ENCODE measurements at places on chromosomes 5 and 9. TPM values are rescaled to one million over a fixed set of nuclear protein-coding genes. Genes with fewer than 3 reads are reported as not detected.

The SHISAL2B gene
- total RNA-seq = not detected

DNA sequence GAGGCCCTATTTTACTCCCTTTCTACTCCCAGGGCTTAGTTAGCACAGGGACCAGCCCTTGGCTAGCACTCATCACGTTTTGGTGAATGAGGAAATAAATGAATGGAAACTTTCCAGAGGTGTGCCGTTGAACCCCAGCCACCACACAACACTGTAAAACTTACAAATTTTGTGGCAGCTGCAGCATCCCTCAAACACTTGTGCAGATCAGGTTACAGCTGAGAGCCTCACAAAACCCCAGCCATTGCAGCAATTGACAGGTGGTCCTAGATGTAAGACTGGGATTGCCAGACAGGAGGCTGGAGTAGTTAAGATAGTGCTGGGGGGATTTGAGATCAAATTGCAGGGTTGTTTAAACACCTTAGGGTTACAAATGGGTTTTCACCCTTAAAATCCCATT is 482.2 kb upstream of the KIF2A start:
- H3K27me3 ChIP-seq = no peaks in the 10 kb centered on the region
- DNase-seq = no peak
- H3K27ac ChIP-seq = no peak overlapping the region

The GNA14 gene
- total RNA-seq = 3.6 TPM

The DAB2IP gene
- 55.6 TPM for total RNA-seq

- H3K4me3 ChIP-seq = no peak overlapping the region
- no peaks in the 10 kb centered on the region for H3K4me1 ChIP-seq
- H3K27ac ChIP-seq = no peak overlapping the region
- no peaks in the 10 kb centered on the region for H3K27me3 ChIP-seq
- no peaks in the 10 kb centered on the region for H3K36me3 ChIP-seq
Measured at GRCh38 chr5:177958696-177959095, 37.3 kb downstream of the PROP1 start.

DNA sequence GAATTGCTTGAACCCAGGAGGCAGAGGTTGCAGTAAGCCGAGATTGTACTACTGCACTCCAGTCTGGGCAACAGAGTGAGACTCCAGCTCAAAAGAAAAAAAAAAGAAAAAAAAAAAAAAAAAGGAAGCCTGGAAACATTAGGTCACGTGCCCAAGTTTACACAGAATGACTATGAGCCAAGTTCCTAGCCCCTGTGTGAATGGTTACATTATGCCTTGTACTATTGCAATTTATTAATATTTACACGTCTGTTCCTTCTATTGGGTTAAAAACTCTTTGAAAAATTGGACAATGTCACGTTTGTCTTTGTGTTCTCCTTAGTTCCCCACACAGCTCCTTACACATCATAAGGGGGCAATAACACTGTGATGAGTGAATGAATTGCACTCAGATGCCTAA is 33.5 kb upstream of the SLC28A3 start:
- no peaks in the 10 kb centered on the region for H3K27me3 ChIP-seq
- no peak for DNase-seq
- H3K4me3 ChIP-seq = no peak overlapping the region
- H3K4me1 ChIP-seq = peaks cover 15% of the 10 kb centered on the region
- H3K27ac ChIP-seq = no peak overlapping the region

GRCh38 chr5:160183075-160183474 is 46.2 kb upstream of the FABP6 start:
- DNase-seq = no peak
- H3K4me3 ChIP-seq = no peak overlapping the region

The LOX gene
- 4.9 TPM for total RNA-seq

- H3K36me3 ChIP-seq = no peaks in the 10 kb centered on the region
- peaks cover 5% of the 10 kb centered on the region for H3K4me1 ChIP-seq
- no peaks in the 10 kb centered on the region for H3K27me3 ChIP-seq
- DNase-seq = no peak
Measured at GRCh38 chr5:169195601-169196000, 105.3 kb downstream of the SLIT3 start.

DNA sequence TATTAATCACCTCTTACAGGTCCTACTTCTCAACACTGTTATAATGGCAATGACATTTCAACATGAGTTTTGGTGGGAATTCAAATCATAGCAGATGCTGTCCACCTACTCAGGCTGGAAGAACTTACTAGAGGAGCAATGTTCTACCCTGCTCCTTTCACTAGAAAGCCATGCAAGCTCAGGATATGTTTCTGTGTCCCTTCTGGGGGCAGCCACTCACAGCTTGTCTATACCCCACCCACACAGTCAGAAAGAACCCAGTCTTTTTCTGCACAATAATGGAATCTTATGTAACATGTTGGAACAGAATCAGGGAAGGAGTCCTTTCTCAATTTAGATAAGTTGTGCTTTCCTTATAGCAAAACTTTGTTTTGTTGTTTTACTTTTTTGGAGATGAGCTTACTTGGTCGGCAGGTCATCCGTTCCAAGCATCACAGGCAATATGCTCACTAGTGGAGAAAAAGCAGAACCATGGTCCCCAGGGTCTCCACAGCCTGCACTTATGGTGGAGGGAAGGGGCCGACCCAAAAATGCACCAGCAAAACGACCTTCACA is 53.3 kb upstream of the ICE1 start:
- H3K4me3 ChIP-seq = no peak overlapping the region
- peaks cover 3% of the 10 kb centered on the region for H3K4me1 ChIP-seq
- no peak overlapping the region for H3K27ac ChIP-seq
- H3K27me3 ChIP-seq = no peaks in the 10 kb centered on the region

GRCh38 chr5:93088592-93089389 is 492.2 kb downstream of the NR2F1-AS1 start:
- no peaks in the 10 kb centered on the region for H3K36me3 ChIP-seq
- H3K27me3 ChIP-seq = no peaks in the 10 kb centered on the region
- no peak overlapping the region for H3K4me3 ChIP-seq
- H3K27ac ChIP-seq = no peak overlapping the region
- H3K4me1 ChIP-seq = no peaks in the 10 kb centered on the region

GRCh38 chr9:71985297-71985911 is 74.0 kb downstream of the C9orf85 start:
- no peak overlapping the region for H3K4me3 ChIP-seq
- H3K36me3 ChIP-seq = no peaks in the 10 kb centered on the region
- no peaks in the 10 kb centered on the region for H3K4me1 ChIP-seq
- H3K27me3 ChIP-seq = no peaks in the 10 kb centered on the region
- H3K27ac ChIP-seq = no peak overlapping the region
- DNase-seq = no peak

GRCh38 chr9:116377179-116377798 is 223.7 kb downstream of the PAPPA start:
- no peaks in the 10 kb centered on the region for H3K36me3 ChIP-seq
- DNase-seq = no peak
- H3K27ac ChIP-seq = no peak overlapping the region
- H3K4me1 ChIP-seq = no peaks in the 10 kb centered on the region

- no peaks in the 10 kb centered on the region for H3K36me3 ChIP-seq
- DNase-seq = no peak
- no peak overlapping the region for H3K27ac ChIP-seq
- H3K4me1 ChIP-seq = peaks cover 36% of the 10 kb centered on the region
Measured at GRCh38 chr9:27372615-27373014, 75.7 kb upstream of the EQTN start.

GRCh38 chr9:77983320-77983662 is 48.3 kb downstream of the GNAQ start:
- DNase-seq = no peak
- no peaks in the 10 kb centered on the region for H3K27me3 ChIP-seq
- no peaks in the 10 kb centered on the region for H3K36me3 ChIP-seq
- no peak overlapping the region for H3K4me3 ChIP-seq
- H3K27ac ChIP-seq = no peak overlapping the region
- peaks cover 25% of the 10 kb centered on the region for H3K4me1 ChIP-seq

The MAPKAP1 gene
- 57.6 TPM for total RNA-seq

The LAMC3 gene
- total RNA-seq = 16.9 TPM

The FOXD4L5 gene
- not detected for total RNA-seq

The LCP2 gene
- total RNA-seq = 8.9 TPM

The SDHA gene
- 58.8 TPM for total RNA-seq

DNA sequence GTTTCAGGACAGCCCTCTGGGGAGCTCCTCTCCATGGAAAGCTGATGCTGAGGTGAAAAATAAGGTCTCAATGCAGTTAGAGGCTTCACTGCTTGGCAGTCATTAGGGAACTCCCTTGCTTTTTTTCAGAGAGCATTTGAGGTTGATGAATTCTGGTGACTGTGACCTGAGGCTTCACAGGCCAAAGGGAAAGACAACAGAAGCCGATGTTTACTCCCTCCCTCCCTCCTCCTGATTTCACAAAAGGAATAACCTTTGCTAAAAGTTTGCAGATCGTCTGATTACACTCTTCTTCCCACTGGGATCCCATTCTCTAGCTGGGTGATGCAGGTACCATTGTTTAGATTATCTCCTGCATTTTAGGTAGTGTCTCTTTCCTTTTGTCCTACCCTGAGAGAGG is 329.4 kb downstream of the KIF4B start:
- no peak overlapping the region for H3K4me3 ChIP-seq
- H3K27ac ChIP-seq = no peak overlapping the region
- no peak for DNase-seq
- no peaks in the 10 kb centered on the region for H3K27me3 ChIP-seq

The PHYHD1 gene
- total RNA-seq = 39.1 TPM

The NIPAL4 gene
- 45.8 TPM for total RNA-seq

- no peaks in the 10 kb centered on the region for H3K36me3 ChIP-seq
- no peak overlapping the region for H3K4me3 ChIP-seq
- peaks cover 29% of the 10 kb centered on the region for H3K4me1 ChIP-seq
- no peak for DNase-seq
Measured at GRCh38 chr5:10626473-10627013, 62.7 kb downstream of the ANKRD33B start.

DNA sequence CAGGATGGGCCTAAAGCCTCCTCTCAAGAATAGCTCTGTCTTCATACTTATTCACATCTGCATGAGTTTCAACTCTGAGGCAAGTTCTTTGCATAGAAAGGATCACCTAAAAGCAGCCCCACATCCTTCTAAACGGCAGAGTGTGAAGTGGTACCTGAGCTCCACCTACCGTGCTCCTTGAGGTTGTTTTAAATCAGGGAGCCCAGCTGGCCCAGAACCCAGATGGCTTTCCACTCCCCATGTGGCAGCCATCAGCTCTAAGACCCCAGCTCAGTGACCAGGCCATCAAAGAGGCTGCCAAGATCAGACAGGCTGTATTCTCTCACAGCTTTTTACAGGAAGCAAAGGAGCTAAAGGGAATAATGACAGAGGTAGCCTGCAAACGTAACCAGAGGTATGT is 299.3 kb downstream of the RASEF start:
- no peak for DNase-seq
- no peaks in the 10 kb centered on the region for H3K4me1 ChIP-seq
- H3K36me3 ChIP-seq = no peaks in the 10 kb centered on the region
- H3K4me3 ChIP-seq = no peak overlapping the region
- H3K27me3 ChIP-seq = no peaks in the 10 kb centered on the region
- H3K27ac ChIP-seq = no peak overlapping the region

DNA sequence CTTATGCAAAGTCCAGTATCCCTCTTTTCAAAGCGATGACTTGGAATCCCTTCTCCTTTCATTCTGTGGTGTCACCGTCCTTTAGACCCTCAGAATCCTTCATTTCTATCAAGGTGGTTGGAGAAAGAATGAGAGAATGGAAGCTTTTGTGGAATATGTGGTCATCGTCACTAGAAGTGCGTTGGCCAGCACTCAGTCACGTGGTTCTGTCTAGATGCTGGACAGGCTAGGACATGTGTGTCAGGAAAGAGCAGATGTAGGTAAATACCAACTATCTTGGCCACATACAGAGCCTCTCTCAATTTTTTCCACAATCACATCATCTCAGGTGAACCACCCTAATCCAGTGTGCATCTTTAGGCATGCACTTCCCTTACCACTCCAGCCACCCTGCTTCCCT is 206.0 kb downstream of the ARRDC3 start:
- H3K4me3 ChIP-seq = no peak overlapping the region
- no peaks in the 10 kb centered on the region for H3K36me3 ChIP-seq
- H3K27me3 ChIP-seq = no peaks in the 10 kb centered on the region
- peaks cover 3% of the 10 kb centered on the region for H3K4me1 ChIP-seq

- no peaks in the 10 kb centered on the region for H3K4me1 ChIP-seq
- DNase-seq = no peak
- H3K27ac ChIP-seq = no peak overlapping the region
Measured at GRCh38 chr5:97163360-97163764, 19.7 kb downstream of the RIOK2 start.

DNA sequence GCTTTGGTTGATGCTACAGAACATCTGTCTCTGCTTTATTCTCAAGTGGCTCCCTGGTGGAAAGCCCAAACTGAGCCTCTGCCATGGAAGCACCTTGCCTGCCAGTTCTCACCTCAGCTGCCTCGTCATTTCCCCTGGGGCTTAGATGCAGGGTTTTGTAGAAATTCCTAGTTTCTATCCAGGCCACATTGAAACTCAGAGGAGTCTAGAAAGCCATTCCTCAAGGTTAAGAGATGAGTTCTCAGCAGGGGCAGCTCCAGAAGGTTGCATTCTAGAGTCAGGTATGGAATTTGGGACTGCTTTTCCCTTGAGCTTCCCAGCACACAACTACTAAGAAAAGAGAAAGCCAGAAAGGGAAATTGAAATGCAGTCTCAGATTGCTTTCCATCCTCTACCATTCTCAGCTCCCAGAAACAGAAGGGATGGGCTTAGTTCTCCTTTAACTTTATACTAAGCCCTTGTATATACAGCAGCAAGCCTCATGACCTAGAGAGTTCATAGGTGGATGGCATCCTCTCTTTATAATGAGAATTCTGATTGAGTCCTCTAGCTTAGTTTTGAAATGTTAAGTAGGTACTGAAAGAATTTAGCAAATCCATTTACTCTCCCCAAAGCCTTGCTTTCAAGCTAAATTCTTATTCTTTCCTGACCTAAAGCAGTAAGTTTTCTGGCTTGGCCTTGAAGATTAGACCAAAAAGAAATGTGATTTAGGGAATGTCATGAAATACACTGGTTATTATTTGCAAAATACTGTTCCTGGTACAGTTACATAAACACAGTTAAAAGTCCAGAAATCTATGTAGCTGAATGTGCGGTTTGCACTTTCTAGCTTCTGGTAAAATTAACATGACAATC is 66.0 kb upstream of the MEF2C start:
- no peak overlapping the region for H3K4me3 ChIP-seq
- no peak overlapping the region for H3K27ac ChIP-seq
- H3K4me1 ChIP-seq = no peaks in the 10 kb centered on the region
- no peaks in the 10 kb centered on the region for H3K27me3 ChIP-seq
- no peaks in the 10 kb centered on the region for H3K36me3 ChIP-seq
- no peak for DNase-seq

The FKBP15 gene
- 26.2 TPM for total RNA-seq

DNA sequence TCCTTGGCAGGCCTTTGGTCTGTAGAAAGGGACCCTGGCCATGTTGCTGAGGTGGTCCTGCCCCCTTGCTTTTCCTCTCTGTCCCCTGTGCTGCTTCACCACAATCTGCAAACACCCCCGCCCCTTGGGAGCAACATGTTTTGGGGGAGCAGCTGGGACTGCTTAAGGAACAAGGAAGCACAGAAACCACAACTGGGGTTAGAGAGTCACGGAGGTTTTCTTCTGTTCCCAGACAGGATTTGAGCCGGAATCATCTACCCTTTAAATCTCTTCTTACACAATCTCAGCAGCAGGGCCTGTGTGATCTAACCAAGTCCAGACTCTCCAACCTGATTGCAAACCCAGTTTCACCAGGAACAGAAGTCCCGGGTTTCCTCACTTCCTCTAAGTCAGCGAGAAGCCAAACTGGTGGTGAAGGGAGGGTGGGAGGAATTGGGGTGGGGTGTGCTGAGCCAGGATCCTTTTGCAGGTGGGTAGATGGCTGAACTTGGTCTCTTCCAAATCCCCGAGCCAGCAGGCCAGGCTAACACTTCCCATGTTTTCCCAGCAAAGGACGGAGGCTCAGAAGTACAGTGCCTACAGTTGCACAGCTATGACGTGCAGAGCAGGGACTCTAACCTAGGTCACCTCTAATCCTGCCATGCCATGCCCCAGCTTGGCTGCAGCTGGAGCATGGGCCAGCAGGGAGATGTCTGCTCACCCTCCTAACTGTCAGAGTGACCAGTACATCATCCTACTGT is 25.0 kb downstream of the SH3PXD2B start:
- H3K27ac ChIP-seq = peak overlapping the region; percentile 79
- no peaks in the 10 kb centered on the region for H3K27me3 ChIP-seq
- peaks cover 78% of the 10 kb centered on the region for H3K4me1 ChIP-seq
- no peak overlapping the region for H3K4me3 ChIP-seq
